Kidney epithelial cell (primary cell): ENCODE measurements at places on chromosomes 7 and 10.

DNA sequence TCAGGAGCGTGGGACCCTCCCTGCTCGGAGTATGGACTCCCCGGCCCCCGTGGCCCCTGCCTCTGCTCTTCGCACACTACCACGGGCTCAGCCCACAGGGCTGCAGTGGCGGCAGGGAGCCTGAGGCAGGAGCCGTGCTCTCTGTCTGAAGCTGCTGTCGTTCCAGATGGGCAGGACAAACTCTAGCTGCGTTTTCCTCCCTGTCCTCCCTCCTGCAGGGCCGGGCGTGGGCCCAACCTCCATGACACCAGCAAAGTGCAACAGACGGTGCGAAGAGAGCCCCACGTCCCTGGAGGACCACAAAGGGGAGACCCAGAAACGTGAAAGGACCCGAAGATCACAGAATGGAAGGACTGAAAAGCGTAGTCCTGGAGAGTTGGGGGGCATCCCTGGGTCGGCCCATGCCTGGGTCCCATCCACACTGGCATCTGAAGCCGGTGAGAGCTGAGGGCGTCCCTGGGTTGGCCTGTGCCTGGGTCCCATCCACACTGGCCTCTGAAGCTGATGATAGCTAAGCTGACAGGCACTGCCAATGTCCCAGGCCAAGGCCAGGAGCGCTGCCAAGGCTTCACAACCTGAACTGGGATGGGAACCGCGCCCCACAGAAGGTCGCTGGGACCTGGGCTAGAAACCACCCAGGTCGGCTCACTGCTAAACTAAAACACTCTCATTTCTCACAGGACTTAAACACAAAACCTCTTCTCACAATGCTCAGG lies 267.0 kb downstream of the MAD1L1 start:
- no peak for DNase-seq

DNA sequence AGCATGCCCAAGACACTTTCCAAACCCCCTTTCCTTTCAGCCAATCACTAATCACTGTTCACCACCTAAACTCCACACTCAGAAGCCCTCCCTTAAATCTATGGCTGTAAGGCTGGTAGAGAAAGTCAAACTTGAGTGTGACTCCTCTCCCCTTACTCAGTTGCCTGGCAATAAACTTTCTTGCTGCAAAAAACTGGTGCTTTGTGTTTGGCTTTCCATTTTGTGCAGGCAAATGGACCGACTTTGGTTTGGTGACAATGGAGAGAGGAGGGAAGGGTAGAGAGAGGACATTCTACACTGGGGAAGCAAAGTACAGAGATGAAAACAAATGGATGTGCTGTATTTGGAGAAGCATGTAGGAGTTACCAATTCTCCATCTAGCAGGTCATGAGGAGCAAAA lies 84.9 kb downstream of the SLC25A13 start:
- DNase-seq: no peak

DNA sequence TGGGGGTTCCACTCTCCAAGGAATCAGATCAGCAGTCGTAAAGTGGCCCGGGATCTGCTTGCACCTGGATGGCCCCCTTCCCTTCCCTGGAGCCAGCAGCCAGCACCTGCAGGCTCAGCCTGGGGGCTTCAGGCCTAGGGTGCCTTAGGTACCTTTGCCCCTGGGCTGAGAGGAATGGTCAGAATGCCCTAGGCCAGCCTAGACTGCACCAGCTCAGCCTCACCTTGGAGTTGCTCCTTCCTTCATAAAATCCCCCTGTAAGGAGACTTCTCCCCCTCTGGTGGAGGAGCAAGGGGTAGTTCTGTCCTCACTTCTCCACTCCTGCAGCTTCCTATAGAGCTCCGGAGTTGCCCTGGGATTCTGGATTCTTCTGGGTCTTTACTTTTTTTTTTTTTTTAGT lies 32.4 kb upstream of the LBX1 start:
- no peak for DNase-seq

- DNase-seq: no peak
Observed at GRCh38 chr10:62433901-62434300, 59.7 kb downstream of the ZNF365 start.

DNA sequence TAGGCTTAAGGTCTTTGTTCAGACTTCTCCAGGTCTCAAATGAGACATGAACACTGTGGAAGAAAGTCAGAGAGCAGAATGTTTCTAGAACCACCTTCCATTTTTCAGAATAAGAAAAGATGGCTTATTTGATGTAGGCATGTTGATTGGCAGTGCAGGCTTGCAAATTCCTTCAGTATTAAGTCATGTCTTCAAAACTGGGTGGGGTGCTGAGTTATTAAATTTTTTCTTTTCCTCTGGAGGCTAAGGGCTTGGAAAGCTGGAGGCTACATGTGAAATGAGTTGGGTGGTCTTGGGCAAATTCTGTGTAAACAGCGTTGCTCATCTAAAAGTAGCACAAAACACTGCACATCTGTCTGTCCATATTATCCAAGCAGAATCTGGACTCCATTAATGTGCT lies 62.8 kb downstream of the PRTFDC1 start:
- no peak for DNase-seq

GRCh38 chr7:87548123-87548919 lies 52.4 kb downstream of the ABCB1 start:
- DNase-seq: no peak

GRCh38 chr7:106717955-106718871 lies 57.3 kb upstream of the CCDC71L start:
- peak; percentile 93 for DNase-seq

DNA sequence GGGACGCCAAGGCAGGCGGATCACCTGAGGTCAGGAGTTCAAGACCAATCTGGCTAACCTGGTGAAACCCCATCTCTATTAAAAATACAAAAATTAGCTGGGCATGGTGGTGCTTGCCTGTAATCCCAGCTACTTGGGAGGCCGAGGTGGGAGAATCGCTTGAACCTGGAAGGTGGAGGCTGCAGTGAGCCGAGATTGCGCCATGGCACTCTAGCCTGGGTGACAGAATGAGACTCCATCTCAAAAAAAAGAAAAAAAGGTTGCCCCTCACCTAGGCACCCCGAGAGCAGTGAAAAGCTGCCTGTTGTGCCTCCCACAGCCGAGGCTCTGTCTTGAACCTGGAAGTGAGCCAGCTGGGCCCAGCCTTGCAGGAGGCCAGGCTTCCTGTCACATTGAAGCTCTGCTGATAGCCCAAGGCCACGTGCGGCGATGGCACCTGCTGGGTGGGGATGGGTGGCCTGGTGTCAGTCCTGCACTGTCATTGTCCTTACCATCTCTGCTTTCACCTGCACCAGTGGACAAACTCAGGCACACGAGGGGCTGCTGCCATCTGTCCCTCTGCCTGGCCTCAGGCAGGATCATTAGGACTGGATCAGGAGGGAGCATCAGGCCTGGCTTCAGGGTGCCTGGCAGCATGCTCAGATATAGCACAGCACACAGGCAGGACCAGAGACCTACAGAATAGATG lies 37.8 kb downstream of the DNAJB12 start:
- DNase-seq: no peak

DNA sequence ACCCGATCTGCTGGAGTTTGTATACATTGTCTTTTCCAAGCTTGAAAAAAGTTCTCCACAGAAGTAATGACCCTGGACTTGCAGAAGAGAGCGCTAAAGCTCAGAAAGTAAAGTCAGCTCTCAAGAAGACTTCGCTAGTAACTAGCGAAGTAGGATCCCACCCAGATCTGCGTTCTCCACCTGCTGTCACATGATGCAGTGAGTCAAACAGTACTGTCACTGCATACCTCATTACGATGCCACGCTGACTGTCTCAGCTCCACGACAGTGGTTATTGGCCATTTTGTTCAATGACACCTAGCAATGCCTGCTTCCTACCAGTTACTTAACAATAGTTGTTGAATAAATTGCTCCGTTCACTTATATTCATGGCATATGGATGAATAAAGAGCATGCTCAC lies 29.7 kb upstream of the SEC61G start:
- DNase-seq: peak; percentile 82

GRCh38 chr10:22834471-22834870 lies 93.4 kb upstream of the ARMC3 start:
- no peak for DNase-seq

GRCh38 chr10:288316-289200 lies 153.3 kb downstream of the ZMYND11 start:
- no peak for DNase-seq

- DNase-seq: no peak
Observed at GRCh38 chr10:97919012-97919411, 69.4 kb downstream of the GOLGA7B start.

DNA sequence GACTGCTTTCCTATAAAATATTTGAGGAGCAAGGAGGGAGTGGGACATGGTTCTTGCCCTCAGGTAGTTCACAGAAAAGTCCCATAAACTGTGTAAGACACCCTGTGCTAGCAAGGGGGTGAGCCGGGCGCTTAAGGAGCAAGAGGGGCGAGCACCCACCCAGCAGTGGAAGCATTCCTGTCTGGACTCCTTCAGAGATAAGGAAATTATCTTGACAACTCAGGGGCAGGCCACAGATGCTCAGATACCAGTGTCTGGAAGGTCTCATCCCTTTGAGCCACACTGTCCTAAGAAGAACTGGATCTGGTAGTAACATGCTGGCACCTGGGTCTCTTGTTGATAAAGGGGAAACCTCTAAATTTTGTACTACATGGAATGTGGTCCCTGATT lies 54.1 kb downstream of the DAGLB start:
- no peak for DNase-seq

- no peak for DNase-seq
Observed at GRCh38 chr10:44640429-44640828, 255.5 kb upstream of the CXCL12 start.

DNA sequence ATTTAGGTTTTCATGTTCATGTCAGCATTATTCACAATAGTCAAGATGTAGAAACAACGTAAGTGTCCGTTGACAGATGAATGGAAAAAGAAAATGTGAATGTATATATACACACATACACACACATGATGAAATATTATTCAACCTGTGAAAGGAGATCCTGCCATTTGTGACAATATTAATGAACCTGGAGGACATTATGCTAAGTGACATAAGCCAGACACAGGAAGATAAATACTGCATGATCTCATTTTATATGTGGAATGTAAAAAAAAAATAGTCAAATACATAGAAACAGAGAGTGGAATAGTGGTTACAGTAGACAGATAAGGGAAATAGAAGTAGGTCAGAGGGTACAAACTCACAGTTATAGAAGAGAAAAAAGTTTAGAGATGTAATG lies 651.1 kb upstream of the MKI67 start:
- DNase-seq: no peak

DNA sequence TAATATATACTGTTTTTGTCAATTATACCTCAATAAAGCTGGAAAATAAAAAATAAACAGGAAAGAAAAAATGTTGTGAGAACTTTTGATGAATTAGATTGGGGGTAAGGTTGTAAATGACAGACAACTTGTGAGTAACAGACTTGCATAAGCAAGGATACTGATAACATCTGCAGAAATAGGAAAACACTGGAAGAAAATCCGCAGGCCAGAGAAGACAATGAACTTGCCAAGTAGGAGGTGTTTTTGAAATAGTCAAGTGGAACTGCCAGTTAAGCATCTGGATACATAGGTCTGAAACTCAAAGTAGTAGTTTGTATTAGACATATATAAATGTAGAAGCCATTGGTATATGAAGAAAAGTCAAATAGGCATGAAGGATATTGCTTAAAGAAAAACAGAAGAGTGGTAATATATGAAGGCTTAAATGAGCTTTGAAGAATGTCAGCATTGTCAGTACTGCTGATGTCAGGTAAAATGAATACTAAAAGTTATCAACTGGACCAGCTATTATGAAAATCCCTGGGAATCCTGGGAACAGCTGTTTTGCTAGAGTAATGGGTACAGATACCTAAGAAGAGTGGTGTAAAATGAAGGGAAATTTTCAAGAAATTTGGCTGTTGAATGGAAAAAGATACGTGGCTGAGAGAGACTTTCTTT lies 58.7 kb downstream of the DNAJC1 start:
- no peak for DNase-seq

DNA sequence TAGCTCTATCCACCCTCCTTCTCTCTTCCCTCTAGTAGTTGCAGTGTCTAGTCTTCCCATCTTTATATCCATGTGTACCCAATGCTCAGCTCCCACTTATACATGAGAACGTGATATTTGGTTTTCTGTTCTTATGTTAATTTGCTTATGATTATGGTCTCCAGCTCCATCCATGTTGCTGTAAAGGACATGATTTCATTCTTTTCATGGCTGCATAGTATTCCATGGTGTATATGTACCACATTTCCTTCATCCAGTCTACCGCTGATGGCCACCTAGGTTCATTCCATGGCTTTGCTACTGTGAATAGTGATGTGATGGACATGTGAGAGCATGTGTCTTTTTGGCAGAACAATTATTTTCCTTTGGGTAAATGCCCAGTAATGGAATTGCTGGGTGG lies 6.5 kb downstream of the PRSS2 start:
- DNase-seq: no peak

GRCh38 chr10:117694190-117694589 lies 151.6 kb downstream of the EMX2 start:
- DNase-seq: no peak

- DNase-seq: no peak
Observed at GRCh38 chr7:138170959-138171703, 94.9 kb downstream of the AKR1D1 start.

DNA sequence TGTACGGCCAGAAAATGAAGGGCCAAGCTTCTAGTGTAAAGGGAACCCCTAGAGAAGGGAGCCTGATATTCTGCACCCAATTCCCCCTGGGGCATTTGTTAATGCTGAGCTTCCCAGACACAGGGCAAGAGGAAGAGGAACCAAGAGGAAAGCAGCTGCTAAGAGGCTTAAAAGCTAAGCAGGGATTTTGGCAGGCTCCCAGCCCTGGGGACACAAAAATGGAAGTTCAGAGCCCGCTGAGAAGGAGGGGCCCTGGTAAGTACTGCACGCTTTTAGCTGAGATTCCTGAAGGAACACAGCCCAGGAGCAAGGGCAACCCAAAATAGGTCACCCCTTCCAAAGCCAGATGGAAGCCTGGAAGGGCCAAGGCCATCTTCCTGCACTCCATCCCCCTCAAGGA lies 387.3 kb upstream of the MGMT start:
- DNase-seq: no peak

DNA sequence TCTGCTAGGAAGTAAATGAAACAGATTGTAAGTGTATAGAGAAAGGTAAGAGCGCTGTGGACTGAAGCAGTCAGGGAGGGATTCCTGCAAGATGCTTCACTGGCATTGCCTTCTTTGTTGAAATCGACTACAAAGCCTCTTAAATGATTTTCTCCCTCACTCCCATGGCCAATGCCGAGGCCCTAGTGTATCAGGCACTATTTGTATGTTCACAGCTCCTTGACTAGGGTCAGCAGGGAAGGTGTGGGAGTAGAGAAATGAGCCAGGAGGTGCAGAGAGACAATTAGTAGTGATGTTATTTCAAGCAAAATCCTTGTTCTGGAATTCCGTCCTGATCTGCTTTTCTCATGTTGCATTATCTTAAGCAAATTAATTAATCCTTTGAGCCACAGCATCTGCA lies 22.9 kb upstream of the DUSP5 start:
- no peak for DNase-seq

GRCh38 chr7:157129200-157129599 lies 9.5 kb upstream of the UBE3C start:
- DNase-seq: no peak

DNA sequence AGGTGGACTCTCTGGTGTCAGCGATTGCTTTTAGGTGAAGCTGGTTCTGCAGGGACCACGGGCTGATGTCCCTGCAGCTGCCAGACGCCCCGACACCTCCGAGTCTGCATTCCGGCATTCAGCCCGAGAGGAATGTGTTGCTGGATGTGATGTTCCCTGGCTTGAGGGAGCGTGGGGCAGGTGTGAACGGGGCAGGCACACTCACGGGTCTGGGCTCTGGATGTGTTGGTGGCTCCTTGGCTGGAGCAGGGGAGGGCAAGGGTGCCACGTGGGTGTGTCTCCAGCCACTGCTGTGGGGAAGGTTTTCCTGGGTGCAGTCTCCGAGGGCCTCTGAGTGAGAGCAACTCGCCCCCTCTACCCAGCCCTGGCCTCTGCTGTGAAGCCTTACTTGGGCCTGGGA lies 140.5 kb downstream of the CAMK1D start:
- DNase-seq: no peak
